ENCODE measurements at places on chromosomes 16 and 17.

- no peak for DNase-seq
- H3K36me3 ChIP-seq, result peaks cover 62% of the 10 kb centered on the region
- H3K27me3 ChIP-seq, result no peaks in the 10 kb centered on the region
- peak overlapping the region; percentile 90 for H3K27ac ChIP-seq
- H3K4me1 ChIP-seq, result peaks cover 54% of the 10 kb centered on the region
- peak overlapping the region; percentile 99 for H3K4me3 ChIP-seq
Observed at GRCh38 chr17:50866950-50867362, 802 bp upstream of the TOB1 start.

- no peak for DNase-seq
- peaks cover 18% of the 10 kb centered on the region for H3K4me1 ChIP-seq
- no peak overlapping the region for H3K4me3 ChIP-seq
- no peaks in the 10 kb centered on the region for H3K27me3 ChIP-seq
- peaks cover 4% of the 10 kb centered on the region for H3K36me3 ChIP-seq
- H3K27ac ChIP-seq, result no peak overlapping the region
Observed at GRCh38 chr17:16488186-16488967, 3.6 kb downstream of the LRRC75A start.

DNA sequence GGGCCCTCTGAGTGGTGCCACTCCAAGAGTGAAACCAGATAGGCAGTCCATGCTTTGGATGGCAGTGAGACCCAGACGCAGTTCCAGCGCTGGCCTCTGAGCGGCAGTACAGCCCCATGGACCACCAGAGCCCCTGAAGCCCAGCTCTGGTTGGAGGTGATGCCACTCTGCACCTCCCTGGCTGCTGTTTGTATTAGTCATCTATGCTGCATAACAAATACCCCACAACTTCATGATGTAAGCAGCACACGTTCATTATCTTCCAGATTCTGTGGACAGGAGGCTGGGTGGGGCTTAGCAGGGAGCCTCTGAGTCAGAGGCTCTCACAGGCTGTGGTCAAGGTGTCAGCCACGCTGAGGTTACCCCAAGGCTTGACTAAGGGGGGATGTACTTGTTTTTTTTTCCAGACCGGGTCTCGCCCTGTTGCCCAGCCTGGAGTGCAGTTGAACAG is 5.1 kb upstream of the NME4 start:
- no peaks in the 10 kb centered on the region for H3K27me3 ChIP-seq
- peaks cover 15% of the 10 kb centered on the region for H3K4me1 ChIP-seq
- peak overlapping the region; percentile 77 for H3K27ac ChIP-seq
- H3K36me3 ChIP-seq, result peaks cover 15% of the 10 kb centered on the region
- DNase-seq, result peak; percentile 73

- H3K4me3 ChIP-seq, result no peak overlapping the region
- DNase-seq, result no peak
- H3K36me3 ChIP-seq, result peaks cover 6% of the 10 kb centered on the region
- H3K27me3 ChIP-seq, result peaks cover 25% of the 10 kb centered on the region
Observed at GRCh38 chr16:82833378-82833993, 206.7 kb downstream of the CDH13 start.

DNA sequence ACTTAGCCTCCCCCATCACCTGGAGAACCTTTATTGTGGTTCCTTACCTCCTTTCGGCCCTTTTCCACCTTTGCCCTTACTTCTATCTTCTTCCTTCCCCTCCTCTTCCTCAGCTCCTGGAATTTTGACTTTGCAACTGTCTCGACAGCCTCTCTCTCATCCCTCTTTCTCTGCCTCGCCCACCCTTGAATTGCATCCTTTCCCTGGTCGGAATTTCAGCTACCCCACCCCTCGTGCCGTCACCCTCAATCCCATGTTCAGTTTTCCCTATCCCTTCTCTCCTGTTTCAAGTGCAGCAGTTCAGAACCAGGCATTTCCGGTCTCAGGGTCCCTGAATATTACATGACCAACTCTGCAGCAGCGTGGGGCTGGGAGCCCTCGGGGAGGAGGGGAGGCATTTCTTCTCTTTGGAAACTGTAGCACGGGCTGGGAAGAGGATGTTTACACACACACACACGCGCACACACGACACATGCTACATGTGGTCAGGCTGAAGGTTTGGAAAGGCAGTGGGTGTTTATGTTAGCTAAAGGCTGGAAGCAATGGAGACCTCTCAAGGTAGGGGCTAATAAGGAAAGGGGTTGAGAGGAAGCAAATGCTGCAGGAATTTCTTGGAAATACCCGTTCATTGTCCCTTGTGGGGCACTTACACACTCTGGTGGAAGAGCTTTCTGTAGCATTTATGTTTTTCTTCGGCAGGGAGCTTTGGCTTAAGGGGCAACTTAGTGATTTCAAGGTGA is 971 bp downstream of the MINK1 start:
- H3K36me3 ChIP-seq, result peaks cover 11% of the 10 kb centered on the region
- H3K27me3 ChIP-seq, result no peaks in the 10 kb centered on the region
- peak overlapping the region; percentile 87 for H3K27ac ChIP-seq

DNA sequence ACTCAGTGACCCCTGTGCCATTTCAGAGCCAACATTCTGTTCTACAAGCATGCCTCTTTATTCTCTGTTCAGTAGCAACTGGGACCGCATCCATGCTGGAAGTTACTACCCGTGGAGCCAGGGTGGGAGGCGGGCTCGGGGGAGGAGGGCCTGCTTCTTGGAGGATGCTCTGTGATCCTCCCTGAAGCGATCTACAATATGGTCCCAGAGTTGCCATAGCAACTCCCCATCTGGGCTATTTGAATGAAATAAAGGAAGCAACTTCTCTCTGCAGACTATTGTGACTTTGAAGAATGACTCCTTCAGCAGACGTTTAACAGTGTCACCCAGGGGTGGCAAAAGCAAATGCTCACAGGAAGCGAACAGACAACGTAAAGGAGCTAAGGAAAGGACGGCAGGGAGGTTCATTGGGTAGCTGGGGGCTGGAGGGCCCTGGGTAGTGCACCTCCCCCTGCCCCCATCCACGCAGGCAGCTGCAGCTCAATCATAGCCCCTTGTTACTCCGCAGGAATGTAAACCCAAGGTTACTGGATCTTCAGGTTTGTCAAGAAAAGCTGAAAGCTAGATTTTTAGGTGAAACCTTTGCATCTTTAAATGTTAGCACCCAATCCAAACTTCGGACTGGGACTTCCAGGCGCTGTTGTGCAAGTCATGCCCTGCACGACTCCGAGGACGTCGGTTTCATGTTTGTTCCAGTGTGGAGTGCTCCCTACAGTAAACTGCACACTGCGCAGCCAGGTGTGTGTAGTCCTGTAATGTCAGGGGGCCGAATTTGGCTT is 51.1 kb upstream of the MEAK7 start:
- peaks cover 22% of the 10 kb centered on the region for H3K4me1 ChIP-seq
- peaks cover 6% of the 10 kb centered on the region for H3K36me3 ChIP-seq
- no peak overlapping the region for H3K4me3 ChIP-seq
- H3K27ac ChIP-seq, result no peak overlapping the region

DNA sequence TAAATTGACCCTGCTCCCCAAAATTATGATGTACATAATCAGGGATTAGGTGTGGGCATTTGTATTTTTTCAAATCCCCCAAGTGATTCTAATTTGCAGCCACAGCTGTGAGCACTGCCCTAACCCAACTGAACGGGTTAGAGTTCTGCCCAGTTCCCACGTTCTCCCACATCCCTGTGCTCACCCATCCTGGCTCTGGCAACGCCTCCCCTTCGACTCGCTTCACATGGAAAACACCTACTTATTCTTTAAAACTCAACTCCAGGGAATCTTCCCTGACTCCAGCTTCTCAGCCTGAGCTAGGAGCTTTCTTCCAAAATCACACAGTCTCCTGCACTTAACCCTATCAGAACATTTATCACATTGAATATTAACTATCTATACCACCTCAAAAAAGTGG is 17.6 kb upstream of the C16orf82 start:
- no peaks in the 10 kb centered on the region for H3K36me3 ChIP-seq
- no peak overlapping the region for H3K4me3 ChIP-seq
- no peaks in the 10 kb centered on the region for H3K27me3 ChIP-seq
- H3K27ac ChIP-seq, result no peak overlapping the region
- no peaks in the 10 kb centered on the region for H3K4me1 ChIP-seq
- DNase-seq, result no peak

- peaks cover 5% of the 10 kb centered on the region for H3K4me1 ChIP-seq
- H3K27me3 ChIP-seq, result peaks cover 60% of the 10 kb centered on the region
- H3K36me3 ChIP-seq, result no peaks in the 10 kb centered on the region
- no peak within 1 kb of the TSS for H3K27ac ChIP-seq
- H3K4me3 ChIP-seq, result peak within 1 kb of the TSS; percentile 66
Observed at GRCh38 chr16:75251280-75252048, at the start of gene BCAR1. BCAR1 (minus strand) TSS chr16:75251624; CDS start chr16:75251482, 142 bp downstream.

DNA sequence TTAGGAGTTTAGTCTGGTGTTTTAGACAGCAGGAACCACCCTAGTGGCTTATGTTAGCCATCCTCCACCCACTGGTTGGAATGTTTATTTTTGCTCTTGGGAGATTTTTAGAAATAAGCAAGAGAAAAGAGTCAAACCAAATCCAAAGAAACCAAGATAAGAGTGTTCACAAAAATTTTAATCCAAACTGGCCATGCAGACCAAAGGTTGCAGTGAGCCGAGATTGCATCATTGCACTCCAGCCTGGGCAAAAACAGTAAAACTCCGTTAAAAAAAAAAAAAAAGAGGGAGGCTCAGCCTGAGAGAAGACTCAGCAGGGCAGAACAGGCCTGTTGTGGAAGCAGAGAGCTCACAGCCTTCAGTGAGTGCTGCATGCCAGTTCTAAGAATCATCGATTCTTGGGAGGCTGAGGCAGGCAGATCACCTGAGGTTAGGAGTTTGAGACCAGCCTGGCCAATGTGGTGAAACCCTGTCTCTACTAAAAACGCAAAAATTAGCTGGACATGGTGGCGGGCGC is 12.2 kb upstream of the C16orf54 start:
- no peaks in the 10 kb centered on the region for H3K27me3 ChIP-seq
- H3K4me3 ChIP-seq, result no peak overlapping the region
- H3K4me1 ChIP-seq, result peaks cover 8% of the 10 kb centered on the region

GRCh38 chr17:27475070-27475673 is 18.9 kb downstream of the KSR1 start:
- DNase-seq, result no peak
- H3K27ac ChIP-seq, result peak overlapping the region; percentile 93
- H3K4me1 ChIP-seq, result peaks cover 63% of the 10 kb centered on the region
- H3K27me3 ChIP-seq, result no peaks in the 10 kb centered on the region
- H3K36me3 ChIP-seq, result no peaks in the 10 kb centered on the region

- H3K36me3 ChIP-seq, result peaks cover 90% of the 10 kb centered on the region
- DNase-seq, result no peak
- no peak overlapping the region for H3K4me3 ChIP-seq
- peak overlapping the region; percentile 31 for H3K27ac ChIP-seq
- H3K4me1 ChIP-seq, result no peaks in the 10 kb centered on the region
Observed at GRCh38 chr16:74455619-74456289, 34.5 kb upstream of the CLEC18B start.

DNA sequence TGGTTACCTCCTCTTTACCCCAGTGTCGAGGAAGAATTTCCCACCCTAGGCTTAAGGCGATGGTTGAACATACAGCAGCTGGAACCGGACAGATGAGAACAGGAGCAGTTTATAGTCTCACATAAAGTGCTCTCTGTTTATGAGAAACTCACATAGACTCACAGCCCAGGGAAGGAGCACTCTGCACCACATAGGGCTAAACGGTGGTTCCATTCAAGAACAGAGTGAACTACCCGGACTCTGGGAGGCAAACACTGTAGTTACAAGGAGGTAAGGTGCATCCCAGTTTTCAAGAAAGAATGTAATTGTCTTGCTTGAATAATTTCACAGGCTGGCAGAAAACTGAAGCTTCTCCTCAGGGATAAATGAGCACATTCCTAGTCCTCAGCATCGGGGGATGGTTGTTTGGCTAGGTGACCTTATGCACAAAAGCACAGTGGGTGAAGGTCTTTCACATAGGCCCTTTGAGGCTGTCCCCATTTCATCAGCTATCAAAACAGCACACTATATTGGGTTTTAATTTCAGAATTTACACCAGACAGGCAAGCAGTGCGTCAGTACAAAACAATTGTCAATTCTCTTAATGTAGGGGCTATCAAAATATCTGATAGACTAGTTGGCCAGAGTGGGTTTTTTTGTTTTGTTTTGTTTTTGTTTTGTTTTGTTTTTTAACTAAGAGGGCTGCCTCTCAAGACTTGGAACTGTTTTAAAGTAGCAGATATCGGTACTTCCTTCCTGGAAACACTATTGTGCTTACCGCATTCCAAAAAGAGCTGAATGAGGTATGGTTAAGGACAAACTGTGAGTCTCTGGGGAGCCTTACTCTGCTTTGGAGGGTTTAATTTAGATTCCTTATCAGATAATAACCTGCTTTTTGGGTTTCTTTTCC is 918.1 kb upstream of the CDH8 start:
- no peak overlapping the region for H3K4me3 ChIP-seq
- no peak overlapping the region for H3K27ac ChIP-seq
- no peak for DNase-seq

DNA sequence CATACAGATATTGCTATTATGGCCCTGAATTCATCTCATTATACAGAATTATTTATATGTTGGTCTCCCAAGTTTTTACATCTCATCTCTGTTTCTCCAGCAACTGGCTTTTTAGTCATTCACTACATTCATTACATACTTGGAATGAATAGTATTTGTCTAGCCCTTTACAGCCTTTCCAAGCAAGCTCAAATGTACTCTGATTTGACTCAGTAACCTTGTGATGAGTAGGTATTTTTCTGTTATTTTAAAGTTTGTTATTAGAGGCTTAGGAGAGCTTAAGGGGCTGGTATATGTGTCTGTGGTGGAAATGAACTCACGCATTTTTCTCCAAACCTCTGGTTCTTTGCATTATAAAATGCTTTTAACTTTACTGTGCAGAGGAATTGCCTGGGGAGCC is 224.7 kb downstream of the SNX29 start:
- H3K4me3 ChIP-seq, result no peak overlapping the region
- H3K27me3 ChIP-seq, result no peaks in the 10 kb centered on the region
- peaks cover 12% of the 10 kb centered on the region for H3K36me3 ChIP-seq
- H3K27ac ChIP-seq, result no peak overlapping the region
- DNase-seq, result no peak

GRCh38 chr16:51682905-51683304 is 531.8 kb upstream of the SALL1 start:
- no peak for DNase-seq
- H3K36me3 ChIP-seq, result no peaks in the 10 kb centered on the region
- H3K27me3 ChIP-seq, result no peaks in the 10 kb centered on the region
- H3K4me1 ChIP-seq, result no peaks in the 10 kb centered on the region

DNA sequence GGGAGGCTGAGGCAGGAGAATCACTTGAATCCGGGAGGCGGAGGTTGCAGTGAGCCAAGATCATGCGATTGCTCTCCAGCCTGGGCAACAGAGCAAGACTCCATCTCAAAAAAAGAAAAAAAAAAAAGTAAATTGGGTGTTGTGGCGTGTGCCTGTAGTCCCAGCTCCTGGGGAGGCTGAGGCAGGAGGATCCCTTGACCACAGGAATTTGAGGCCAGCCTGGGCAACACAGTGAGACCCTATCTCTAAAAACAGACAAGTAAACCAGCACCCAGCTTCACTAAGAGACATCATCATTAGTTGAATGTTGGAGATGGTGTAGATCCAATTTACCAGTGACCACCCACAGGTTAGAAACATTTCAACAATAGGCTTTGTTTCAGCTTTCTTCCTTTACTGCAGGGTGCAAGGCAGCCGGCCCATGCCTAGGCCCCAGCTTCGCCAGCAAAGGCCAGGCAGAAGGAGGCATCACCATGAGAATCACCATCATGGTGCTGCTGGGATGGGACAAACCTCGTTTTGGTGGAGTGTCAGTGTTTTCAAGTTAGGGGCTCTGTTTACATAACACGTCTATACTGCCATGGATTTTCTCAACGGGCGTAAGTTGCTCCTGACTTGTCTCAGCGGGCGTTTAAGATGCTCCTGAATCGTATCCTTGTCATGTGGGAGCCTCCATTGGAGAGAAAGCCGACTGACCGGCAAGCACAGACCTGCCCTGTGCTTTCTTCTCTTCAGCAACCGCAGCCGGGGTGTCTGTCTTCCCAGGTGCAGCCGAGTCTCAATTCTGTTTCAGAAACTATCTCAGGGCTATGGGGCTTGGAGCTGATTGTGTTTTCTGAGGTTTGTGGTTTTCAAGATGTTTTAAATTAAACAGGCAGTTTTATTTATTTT is 7.3 kb downstream of the TCF25 start:
- H3K4me3 ChIP-seq, result no peak overlapping the region
- H3K27ac ChIP-seq, result peak overlapping the region; percentile 19
- H3K4me1 ChIP-seq, result peaks cover 16% of the 10 kb centered on the region
